ENCODE measurements at places on chromosomes 7 and 10. TPM values are rescaled to one million over a fixed set of nuclear protein-coding genes. Genes with fewer than 3 reads are reported as not detected.

DNA sequence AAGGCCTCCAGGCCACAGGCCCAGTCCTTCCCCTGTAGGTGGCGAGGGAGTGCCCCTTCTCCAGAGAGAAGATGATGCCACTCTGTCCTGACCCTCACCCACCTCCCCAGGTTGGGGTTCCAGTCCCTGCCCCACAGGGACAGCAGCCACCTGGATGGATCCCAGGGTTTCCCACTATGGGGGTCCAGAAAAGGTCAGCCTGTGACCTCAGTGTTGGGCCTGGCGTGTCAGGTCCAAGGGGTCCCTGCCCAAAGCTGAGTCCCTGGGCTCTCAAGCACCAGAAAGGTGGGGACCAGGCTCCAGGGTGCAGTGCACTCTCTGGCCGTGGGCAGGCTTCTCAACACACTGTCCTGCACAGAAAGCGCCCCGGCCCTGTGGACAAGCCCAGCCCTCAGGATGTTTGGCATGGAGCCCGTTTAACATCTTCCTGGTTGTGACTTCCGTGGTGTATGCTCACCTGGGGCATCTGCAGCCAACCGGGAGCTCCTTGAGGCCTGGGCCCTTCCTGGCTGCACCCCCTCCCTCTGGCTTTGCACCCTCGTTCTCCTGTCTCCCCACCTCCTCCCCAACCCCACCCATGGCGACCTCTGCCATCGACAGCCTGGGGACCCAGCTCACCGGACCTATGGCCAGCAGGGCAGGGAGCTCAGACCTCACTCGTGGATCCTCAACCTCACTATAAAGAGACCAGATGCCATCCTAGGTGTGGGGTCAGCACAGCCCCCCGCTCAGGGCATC is 58.3 kb upstream of the PPP2R2D start:
- no peak for DNase-seq

DNA sequence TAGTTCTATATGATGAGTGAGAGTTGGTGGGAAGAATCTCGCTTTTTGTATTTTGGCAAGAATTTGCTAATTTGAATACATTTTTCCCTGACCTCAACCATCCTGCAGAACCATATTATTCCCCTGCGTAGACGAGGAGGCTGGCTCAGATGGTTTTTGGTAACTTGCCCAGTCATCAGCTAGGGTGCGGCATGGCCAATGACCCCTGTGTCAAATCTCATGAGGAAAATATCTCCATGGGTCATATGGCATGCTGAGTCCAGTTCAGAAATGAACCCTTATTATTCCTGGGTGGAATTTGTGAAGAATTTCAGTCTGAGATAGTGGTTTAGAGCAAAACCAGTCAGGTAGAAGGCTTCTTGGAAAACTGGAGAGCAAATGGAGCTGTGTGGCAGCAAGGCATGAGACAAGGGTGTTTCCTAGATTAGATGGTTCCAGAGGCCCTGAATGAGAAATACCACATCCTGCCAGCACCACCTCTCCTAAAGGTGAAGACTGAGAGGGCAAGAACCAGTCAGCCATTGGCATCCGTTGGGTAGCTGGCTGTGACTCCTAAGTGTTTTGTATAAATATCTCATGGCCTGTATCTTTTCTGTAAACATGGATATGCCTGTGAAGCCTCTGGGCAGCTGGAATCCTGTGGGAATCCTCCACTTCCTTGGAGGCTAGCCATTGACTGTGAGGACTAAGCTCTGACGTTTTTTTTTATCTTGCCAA is 5.8 kb upstream of the UPP1 start:
- no peak for DNase-seq

- no peak for DNase-seq
These were observed 124.0 kb upstream of the SAMD8 start for GRCh38 chr10:74987339-74988053.

- DNase-seq = no peak
These were observed 317.0 kb downstream of the GLRX3 start for GRCh38 chr10:130453036-130453720.

The COL13A1 gene
- polyA plus RNA-seq = 7.7 TPM

Data from muscle of leg (tissue), 16 donors.